ENCODE measurements at places on chromosomes 16 and 17.

- DNase-seq, result no peak
Measured at GRCh38 chr17:11238705-11239104, 2.3 kb upstream of the SHISA6 start.

- DNase-seq, result no peak
Measured at GRCh38 chr16:28136751-28137434, 73.4 kb upstream of the GSG1L start.

GRCh38 chr16:31502981-31503380 lies 5.2 kb downstream of the RUSF1 start:
- DNase-seq, result peak; percentile 24

DNA sequence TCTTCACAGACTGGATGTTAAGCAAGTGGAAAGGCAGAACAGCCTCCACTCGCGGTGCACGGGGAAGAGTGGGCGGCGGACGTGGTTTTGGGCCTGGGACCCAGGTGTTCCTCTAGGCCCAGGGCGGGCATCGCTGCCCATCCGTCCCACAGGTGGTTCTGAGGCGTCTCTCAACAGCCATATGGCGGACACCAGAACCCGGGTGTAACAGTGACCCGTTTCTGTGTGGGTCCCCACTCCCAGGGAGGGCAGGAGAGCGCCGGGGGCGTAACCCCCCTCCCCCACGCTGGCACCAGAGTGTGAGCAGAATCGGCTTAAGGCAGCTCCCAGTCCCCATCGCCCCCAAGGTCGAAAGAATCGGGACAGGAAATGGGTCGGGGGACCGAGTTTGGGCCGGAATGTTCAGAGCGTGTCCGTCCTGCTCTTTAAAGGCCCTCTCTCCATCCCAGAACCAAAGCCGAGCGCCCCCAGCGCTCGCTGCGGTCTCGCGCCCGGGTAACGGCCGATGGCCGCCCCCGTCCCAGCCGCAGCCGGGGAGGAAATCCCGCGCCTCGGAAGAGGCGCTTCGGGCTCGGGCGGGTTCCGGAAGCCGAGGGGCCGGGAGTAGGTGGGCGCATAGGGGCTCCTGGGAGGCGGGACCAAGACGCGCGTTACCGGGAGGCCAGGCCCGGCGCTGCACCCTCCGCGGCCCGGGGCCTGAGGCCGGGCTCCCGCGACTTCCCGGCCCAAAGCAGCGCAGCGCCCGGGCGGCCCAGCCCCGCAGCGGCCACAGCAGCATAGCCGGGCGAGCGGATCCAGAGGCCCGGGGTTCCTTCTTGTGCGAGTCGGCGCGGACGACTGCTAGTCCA lies at the start of gene TK2:
TK2 (minus strand) TSS at position 839 of the 848 bp plus-strand sequence; CDS start at position 778, 61 bp downstream.
- no peak for DNase-seq

GRCh38 chr17:41844971-41845370 lies 7.3 kb downstream of the KLHL10 start:
- no peak for DNase-seq

- no peak for DNase-seq
Measured at GRCh38 chr16:56192986-56193945, 2.0 kb downstream of the GNAO1 start.

DNA sequence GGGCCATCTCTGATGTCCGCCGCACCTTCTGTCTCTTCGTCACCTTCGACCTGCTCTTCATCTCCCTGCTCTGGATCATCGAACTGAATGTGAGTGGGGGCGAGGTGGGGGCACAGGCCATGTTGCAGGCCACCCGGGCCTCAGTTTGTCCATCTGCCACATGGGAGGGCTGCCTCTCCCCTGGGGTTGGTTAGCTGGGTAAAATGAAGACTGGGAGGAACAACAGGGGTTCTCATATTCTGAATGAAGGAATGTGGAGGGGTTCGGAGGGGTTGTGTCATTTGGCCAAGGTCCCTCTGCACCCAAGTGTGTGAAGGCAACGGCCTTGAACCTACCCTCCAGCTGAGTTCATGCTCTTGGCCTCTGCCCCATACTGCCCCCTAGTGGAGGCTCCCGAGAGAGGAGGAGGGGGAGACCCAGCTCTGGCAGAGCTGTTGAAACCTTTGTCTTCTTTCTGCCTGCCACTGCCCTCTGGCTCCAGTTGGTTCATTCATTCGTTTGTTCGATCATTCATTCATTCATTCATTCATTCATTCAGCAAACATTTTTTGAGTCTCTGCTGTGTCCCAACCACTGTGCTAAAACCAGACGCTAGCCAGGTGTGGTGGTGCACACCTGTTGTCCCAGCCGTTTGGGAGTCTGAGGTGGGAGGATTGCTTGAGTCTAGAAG lies 11.4 kb upstream of the TCAP start:
- no peak for DNase-seq

GRCh38 chr16:17295948-17296347 lies 174.8 kb downstream of the XYLT1 start:
- no peak for DNase-seq

DNA sequence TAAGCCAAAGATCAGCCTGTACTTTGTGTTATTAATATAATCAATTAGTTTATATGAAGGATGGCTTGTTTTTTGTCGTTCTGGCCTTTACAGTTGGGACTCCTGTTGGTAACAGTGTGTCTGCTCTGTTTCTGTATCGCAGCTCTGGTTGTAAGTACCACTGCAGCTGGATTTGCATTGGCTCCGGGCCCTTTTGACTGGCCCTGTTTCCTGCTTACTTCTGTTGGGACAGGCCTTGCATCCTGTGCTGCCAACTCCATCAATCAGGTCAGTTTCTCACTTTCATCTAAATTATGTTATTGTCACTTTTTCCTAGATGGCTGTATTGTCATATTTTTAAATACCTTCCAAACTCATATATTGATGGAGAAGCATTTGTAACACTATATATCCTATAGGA lies 32.7 kb downstream of the COX10 start:
- DNase-seq, result no peak

All from AG04449 (cell line).